DMS153 (cell line): ENCODE measurements at places on chromosomes 2 and 18.

- DNase-seq = no peak
Observed at GRCh38 chr2:45981384-45981930, 315.8 kb upstream of the EPAS1 start.

DNA sequence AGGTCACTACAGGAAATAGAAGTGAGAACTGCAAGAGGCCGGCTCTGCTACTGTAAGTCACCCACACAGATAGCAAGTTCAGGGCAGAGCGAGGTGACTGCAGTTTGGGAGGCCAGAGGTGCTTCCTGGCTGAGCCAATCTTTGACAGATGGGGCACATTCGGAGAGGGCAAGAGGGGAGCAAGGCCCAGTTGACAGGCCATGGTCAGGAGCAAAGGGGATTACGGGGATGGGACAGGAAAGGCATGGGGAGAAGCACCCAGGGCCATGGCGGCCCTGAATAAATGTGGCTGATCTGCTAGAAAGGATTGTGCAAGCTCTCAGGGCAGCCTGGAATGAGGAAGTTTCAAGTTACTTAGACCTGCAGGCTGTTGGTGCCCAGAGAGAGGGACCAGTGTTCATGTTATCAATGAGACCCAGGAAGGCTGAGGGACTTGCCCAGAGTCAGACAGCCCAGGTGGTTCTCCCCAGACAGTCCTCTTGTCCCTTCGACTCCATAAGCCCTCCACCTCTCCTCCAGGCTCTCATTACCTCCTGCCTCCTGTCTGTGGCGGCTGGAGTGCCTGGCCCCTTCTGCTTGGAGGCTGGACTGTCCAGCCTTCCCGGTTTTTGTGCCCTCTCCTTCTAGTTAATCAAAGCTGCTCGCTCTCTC lies 123.3 kb downstream of the CTIF start:
- peak; percentile 28 for DNase-seq

DNA sequence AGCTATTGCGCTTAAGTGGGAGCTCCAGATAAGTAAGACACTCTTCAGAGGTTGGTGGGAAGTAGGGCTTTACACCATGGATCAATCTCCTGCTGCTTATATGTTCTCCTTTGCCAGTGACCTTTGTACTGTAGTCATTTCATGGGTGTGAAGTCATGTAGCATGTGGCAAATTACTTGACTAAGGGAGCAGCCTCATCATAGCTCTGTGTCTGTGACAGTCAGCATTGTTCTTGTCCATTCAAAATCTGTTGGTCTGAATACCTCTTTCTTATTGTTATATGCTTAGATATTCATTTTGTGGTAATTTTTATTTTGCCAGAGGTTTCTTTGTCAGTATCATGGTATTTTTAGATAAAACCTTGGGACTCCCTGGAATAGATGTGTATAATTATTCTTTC lies 18.2 kb downstream of the SLC4A1AP start:
- no peak for DNase-seq

GRCh38 chr18:12308386-12309100 lies 502 bp downstream of the TUBB6 start:
- DNase-seq = no peak

GRCh38 chr2:190685333-190685732 lies 36.5 kb downstream of the NAB1 start:
- DNase-seq = no peak

- DNase-seq = no peak
Observed at GRCh38 chr2:67399144-67399543, 2.0 kb downstream of the ETAA1 start.

GRCh38 chr2:46811379-46812310 lies 104.0 kb downstream of the MCFD2 start:
- DNase-seq = no peak

GRCh38 chr18:41893432-41893831 lies 61.6 kb upstream of the PIK3C3 start:
- DNase-seq = no peak
